Kidney (tissue), 22 donors: ENCODE measurements at places on chromosomes 11 and 22.
A peak's percentile ranks its signal among the peaks of the same experiment; 100 is the strongest.

DNA sequence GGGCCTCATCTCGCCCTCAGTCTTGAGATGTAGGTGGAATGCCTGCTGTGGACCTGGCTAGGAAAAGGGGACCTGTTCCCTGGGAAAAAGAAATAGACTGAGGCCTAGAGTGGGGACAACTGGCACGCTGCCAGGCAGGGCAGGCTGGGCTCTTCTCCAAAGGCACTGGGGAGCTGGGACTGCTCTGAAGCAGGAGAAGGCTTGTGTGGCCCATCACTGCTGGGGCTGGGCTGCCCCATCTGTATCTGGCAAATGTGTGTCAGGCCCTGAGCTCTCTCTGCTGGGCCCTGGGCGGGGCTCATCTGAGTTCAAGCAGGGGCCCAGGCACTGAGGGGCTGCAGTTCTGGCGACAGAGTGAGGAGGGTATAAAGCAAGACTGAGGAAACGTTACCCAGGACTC is 32.9 kb downstream of the ARVCF start:
- no peak for DNase-seq

- DNase-seq = no peak
Observed at GRCh38 chr11:110564676-110565356, 135.1 kb downstream of the FDX1 start.

- DNase-seq = no peak
Observed at GRCh38 chr11:19426756-19427403, 186.1 kb upstream of the E2F8 start.

DNA sequence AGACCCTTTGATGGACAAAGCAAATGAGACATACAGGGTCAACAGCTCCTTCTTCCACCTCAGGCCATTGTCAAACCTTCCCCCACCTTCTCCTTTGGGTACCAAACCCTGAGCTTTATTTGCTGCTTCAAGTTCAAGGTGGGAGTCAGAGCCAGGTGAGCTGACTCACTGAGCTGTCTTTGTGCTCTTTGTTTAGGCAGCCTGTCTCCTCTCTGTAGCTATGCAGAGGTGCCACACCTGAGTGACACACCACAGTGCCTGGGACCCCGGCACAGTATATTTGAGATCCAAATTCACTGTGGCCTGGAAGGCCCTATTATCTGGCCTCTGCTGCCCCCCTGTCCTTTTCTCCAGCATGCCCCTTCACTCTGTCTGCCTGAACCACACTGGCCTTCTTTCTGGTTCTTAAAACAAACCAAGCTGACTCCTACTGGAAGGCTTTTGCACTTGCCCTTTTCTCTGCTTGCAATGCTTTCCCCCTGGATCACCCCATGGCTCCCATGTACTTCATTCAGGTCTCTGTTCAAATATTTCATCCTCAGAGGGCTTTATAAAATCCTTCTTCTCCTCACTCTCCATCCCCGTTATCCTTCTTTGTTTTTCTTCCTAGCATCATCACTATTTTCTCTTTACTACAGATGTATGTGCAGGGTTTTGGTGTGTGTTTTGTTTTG is 16.1 kb downstream of the LMO2 start:
- DNase-seq = no peak

DNA sequence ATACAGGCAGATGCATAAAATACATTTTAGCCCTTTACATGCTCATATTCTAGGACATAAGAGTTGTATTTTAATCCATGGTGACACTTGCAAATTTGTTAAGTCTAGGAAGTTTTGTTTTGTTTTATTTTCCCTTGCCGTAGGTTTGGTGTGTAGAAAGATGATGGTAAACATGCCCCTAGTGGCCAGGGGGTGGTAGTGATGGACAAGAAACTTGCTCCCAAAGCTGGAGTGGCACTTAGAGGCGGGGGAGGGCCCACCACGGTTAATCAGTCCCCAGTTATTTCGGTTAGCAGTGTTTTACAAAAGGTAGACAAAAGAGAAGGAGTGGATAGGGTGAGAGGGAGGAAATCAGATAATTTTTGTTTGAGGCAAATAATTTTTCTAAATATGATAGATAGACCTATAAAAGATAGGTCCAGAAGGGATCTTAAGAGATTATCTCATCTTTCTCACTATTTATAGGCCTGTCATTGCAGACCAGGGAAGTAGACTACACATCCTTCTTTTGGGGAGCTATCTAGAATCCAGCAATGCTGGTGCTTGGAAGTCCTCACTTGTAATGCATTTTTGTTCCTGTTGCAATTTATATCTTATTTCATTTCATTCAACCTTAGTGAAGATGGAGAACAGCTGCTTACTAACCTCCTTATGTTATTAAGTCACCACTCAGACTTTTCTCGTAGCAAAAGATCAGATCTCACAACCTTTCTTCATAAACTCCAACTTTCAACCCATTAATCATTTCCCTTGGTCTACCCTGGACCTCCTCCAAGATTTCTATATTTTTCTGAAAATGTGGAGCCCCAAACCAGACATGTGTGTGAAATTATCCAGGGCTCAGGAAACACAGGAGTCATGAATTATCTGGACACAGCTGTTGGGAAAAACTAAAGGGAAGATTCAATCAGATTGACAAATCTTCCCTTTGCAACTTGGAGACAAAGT is 5.9 kb upstream of the BDNF start:
- DNase-seq = peak; percentile 42

GRCh38 chr22:46663001-46663400 is 42.8 kb downstream of the GRAMD4 start:
- DNase-seq = no peak

GRCh38 chr11:103659743-103660142 is 376.7 kb upstream of the DDI1 start:
- no peak for DNase-seq

DNA sequence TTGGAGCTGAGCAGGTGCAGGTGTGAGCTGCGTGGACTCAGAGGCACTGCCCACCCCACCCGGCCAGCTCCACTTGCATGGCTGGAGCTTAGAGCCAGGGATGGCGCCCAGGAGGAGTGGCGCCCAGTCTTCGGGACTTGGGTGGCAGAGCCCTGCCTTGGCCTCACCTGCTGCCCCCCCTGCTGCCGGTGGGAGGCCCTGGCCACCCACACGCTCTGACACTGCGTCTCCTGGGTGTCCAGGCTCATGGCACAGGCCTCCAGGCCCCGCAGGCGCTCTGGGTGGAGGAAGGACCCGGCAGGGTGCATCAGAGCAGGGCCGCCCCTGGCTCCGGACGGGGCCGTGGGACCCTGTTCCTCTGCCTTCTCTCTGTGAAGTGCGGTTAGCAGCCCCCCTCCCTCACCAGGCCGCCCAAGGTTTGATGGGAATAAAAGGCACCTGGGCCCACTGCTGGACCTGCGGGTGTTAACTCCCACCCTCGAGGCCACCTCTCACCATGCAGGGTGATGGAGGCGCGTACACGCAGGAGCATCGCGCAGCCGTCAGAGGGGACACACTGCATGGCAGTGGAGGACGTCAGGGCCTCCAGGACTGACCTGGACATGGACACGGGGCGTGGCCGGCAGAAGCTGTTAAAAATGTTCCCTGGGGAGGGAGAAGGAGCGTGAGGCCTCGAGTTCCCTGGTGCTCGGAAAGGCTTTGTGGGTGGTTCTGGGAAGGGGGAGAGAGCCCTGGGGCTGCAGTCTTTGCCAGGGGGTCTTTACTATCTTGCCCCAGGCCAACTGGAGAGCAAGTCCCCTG is 11.8 kb downstream of the IL17REL start:
- no peak for DNase-seq

DNA sequence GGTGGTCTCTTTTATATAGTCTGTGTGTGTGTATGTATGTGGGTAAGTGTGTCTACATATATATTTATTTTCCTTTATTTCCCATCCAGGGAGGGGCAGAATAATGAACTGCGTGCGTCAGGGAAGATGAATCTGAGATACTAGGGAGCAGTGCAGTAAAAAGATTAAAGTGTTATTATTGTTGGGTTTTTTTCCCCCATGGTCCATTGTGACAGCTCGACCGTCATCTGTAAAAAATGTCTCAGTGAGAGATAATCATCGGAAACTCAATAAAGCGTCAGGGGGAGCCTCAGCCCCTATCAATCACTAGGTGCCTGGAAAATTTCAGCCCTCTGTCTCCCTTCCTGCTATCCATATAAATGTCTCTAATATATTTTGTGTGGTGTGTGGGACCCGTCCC is 64.6 kb downstream of the CLPB start:
- no peak for DNase-seq

- no peak for DNase-seq
Observed at GRCh38 chr11:35088226-35088625, 50.7 kb upstream of the CD44 start.

DNA sequence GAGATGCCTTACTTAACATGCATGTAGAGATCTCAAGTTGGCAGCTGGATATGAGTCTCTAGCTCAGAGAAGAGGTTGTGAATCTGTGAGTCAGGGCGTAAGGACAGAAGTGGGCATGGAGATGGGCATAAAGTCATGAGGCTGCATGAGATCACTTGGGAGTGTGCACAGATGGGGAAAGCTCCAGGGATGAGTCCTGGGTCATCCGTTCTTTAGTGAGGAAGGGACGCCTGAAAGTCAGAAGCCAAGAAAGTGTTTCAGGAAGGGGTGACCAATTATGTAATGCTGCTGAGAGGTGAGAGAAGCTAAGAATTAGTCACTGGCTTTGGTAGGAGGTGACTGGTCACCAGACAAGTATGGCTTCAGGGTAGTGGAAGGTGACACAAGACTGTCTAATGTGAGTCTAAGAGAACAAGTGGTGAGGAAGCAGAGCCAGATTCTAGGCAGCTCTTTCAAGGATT is 6.7 kb downstream of the ACP2 start:
- no peak for DNase-seq

DNA sequence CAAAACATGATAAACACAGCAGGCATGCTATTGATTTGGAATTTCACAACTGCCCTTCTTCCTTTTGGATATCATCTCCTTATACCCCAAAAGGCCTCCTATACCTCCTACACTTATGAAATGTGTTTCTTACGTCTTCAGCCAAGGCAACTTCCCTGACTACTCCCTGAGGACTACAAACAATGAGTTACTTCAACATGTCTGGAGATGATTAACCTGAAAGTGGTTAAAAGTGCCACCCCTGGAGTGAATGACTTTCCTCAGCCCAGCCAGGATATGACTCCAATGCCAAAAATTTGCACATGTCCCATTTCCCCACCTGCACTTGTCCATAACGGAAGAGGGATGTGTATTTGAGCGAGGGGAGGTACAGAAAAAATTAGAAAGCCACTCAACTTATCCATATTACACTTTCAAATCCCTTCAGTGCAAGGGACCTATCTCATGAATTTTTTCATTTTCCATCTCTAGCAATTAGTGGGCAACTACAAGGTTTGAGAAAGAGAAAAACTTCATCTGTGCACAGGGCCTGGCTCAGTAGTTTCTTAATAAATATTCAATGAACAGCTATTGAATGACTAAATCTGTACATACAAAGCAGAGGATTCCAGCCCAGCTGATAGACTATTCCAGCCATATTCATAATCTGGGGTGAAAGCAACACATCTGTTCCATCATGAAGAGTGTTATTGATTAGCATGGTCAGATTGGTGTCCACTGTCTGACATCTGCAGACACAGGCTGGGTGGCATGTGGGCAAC is 36.8 kb downstream of the KIRREL3 start:
- peak; percentile 32 for DNase-seq

DNA sequence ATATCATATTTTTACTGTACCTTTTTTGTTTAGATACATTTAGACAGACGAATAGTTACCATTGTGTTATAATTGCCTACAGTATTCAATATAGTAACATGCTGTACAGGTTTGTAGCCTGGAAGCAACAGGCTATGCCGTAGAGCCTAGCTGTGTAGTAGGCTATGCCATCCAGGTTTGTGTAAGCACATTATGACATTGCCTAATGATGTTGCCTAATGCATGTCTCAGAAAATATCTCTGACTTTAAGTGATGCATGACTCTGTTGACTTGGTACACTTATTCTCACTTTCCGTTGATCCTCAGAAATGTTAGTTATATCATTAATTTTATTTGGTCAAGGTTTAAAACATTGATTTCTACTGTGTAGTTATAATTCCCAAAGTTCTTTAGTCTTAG is 39.9 kb downstream of the OR2AT4 start:
- no peak for DNase-seq
